ENCODE measurements at places on chromosomes 11 and 22.

- DNase-seq, result no peak
These were observed 20.2 kb upstream of the TXNRD2 start for GRCh38 chr22:19961868-19962245.

GRCh38 chr11:111585371-111585770 is 16.9 kb upstream of the SIK2 start:
- DNase-seq, result peak; percentile 27

DNA sequence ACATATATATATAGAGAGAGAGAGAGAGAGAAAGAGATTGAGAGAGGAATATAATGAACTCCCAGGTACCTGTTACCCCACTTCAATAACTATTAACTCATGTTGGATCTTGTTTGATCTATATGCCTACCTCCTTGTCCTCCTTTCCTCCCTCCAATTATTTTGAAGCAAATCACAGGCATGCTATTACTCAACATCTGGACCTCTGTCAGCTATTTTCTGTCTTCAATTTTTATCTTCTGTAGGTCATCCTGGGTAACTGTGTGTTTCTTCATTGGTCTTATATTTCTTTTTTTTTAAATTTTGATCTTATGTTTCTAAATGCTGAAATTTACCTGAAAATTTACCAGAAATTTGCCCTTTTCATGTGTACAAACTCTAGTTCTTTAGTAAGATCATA is 24.8 kb downstream of the UVRAG start:
- no peak for DNase-seq

DNA sequence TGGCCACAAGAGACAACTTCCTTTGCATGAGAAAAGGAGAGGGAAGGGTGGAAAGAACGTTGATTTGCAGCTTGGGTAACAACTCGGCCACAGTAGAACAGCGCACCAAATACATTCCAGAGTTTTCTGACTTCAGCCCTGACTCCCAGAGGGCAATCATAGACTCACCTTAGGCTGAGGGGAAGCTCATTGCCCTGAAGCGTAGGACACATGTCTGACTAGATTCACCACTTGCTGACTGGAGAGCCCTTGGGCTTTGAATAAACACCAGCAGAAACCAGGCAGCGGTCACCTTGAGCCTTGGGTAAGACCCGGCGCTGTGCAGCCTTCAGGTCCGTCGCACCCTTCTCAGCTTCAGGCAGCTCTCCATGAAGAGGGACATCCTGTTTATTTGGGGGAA is 151.8 kb upstream of the GRIA4 start:
- DNase-seq, result no peak

DNA sequence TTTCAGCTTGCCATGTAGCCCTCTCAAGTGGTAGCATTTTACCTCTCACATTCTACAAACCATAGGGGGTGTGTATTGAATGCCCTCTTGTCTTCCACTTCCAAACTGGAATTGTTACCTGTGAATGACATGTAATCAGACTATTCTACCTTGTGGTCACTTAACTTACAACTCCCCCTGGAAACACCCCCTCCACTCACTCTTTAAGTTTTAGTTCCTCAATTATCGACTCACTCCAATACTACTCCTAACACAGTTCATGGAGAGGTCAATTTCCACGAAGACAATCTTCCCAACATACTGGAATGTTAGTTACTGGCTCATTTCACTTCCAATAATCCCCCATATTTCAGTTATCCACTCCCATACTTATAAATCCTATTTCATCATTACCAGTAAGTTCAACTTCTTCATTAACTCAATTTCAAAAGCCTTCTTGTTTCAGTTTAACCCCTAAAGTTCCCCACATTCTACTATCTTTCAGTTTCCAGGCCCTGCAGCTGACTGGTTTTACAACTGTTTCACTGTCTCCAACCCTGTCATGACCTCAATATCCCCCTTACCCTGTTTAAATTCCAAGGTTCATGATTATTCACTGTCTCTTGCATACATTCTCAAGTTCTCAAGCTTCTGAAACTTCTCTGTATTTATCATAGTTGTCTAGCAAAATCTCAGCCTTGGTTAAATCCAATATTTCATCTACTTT is 92.5 kb downstream of the C11orf87 start:
- DNase-seq, result peak; percentile 44

- no peak for DNase-seq
These were observed 35.4 kb upstream of the SERPIND1 start for GRCh38 chr22:20738394-20739089.

GRCh38 chr11:34478845-34479663 is 34.5 kb downstream of the ELF5 start:
- DNase-seq, result no peak

GRCh38 chr22:48943567-48944432 is 883.9 kb downstream of the BRD1 start:
- peak; percentile 31 for DNase-seq

GRCh38 chr11:64297699-64298358 is 2.3 kb upstream of the CATSPERZ start:
- DNase-seq, result no peak

DNA sequence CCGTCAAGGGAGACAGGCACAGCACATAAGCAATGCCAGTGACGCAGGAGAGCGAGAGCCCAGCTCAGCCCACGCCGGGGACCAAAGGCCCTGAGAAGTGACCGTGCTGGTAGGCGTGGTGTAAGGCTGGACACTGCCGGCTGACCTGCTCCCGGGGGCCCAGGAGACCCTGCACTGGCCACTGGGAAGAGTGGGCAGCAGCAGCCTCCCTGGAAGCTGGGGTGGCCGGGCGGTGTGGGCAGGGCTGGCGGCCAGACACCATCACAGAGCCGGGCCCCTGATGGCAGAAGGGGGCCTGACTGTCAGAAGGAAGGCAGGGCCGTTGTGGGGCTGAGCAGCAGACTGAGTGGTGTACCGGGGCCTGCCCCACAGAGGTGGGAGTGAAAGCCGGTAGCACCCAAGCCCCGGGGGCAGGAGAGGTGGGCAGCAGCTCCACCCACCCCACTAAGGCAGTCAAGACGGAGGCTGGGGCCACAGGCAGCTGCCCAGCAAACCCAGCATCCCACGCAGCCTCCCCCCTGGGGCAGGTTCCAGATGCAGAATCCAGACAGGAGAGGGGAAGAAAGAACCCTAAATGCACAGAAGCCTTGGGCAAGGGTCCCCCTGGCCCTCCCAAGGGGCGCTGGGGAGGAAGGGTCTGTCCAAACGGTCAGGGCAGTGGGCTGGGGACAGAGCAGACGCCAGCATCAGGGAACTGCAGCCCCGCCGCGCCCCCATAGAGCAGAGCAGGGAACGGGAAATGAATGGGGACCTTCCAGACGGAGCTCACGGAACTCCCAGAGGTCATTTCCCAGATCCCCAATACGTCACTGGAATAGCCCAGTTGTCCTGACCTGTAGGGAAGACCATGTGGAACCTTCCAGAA is 205.2 kb downstream of the BRD1 start:
- no peak for DNase-seq

DNA sequence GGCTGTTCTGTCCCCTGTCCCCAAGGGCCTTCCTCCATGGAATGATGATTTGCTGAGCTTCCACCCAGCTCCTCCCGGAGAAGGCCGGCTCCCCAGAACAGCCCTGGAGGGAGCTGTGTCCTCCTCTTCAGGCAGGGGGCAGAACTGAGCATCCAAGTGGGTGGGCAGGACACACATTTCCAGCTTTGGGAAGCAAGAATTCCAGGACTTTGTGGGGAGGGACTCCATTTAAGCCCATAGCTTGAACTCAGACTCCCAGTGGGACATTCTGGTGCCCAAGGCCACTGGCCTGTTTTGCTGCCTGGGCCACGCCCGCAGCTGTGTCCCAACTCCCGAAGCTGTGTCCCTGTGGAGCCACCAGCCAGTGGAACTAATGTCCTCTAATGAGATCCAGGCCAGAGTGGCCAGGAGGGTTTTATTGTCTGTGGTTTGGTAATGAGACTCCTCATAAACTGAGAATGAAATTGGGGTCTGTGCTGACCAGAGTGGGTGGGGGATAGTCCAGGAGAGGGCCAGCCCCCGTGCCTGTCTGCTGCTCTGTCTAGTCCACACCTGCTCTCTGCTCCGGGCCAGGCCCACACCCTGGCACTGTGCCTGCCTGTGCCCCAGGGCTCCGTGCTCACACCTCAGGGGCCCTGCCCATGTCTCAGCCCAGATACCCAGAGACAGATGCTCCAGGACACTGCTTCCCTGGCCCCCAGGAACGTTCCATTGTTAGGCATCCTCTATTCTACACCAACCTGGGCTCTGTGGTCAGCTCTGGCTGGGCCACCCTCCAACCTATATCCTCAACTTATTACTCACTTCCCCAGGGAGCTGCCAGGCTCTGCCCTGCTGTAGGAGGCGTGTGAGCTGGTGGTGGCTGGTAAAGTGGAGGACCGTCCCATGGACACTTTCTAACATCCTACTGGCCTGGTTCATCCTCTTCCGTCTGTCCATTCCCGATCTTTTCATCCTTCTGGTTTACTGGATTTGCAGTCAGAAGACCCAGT is 7.6 kb downstream of the NECTIN1 start:
- DNase-seq, result no peak

DNA sequence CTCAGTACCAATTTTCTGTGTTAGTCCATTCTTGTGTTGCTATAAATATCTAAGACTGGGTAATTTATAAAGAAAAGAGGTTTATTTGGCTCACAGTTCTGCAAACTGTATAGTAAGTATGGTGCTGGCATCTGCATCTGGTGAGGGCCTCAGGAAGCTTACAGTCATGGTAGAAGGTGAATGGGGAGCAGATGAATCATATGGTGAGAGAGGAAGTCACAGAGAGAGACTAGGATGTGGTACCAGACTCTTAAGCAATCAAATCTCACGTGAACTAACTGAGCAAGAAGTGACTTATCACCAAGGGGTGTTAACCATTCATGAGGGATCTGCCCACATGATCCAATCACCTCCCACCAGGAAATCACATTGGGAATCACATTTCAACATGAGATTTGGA is 60.8 kb upstream of the ZBED5 start:
- peak; percentile 85 for DNase-seq

DNA sequence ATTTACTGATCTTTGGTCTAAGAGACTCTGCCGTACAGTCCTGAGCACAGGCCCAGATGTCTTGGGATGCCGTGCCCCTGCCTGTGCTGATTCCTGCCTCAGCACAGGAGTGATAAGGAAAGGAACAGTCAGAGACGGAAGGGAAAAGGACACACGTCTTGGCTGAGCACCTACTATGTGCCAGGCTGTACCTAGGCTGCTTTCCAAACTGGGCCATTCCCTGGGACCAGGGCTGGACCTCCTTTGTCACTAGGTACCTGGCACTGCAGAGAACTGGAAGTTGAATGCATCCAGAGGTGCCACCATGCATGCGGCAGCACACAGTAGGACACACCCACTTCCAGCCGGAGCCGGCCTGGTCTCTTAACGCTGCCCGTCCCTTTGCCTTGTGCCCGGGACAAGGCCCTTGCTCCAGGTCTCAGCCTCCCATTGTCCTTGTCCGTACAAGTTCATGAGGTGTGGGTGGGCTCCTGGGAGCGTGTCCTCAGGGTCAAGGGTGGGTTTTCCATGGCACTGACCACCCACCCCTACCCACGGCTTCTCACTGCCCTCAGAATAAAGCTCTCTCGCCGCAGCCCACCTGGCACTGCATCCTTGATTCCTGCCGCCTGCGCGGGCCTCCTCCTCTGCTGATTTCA is 1.1 kb upstream of the SSTR3 start:
- no peak for DNase-seq

DNA sequence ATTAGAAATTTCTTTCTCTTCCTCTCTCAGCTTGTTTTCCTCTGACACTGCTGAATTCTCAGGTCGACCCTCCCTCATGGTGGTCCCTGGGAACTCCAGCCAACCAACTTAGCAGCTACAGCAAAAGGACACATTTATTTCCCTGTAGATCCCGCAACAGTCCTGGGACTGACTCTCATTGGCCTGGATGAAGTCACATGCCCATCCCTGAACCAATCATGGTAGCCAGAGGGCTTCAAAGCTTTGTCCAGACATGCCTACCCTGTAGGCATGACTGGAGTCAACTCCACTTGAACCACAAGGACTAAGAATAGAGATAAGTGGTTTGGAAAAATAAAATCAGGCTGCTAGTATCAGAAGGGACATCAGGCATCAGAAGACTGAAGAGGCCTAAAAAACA is 84.6 kb upstream of the LRRC55 start:
- DNase-seq, result no peak

GRCh38 chr11:82559609-82560008 is 174.1 kb downstream of the FAM181B start:
- no peak for DNase-seq

DNA sequence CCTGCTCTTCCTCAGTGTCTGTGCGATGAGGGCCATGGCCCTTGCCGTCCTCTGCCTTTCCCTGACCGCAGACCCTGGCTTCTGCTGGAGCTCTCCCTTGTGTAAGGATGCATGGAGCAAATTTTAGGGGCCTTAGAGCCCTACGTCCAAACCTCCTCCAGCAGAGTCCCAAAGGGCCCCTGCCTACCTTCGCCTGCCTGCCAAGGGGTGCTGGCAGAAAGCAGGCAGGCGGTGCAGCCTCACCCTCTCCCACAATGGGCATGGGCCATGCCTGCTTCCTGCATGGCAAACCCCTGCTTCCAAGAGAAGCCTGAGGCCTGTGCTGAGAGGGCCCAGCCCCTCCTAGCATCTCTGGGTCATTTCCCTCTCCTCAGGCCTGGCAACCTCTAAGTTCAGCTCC is 71.3 kb upstream of the FGF3 start:
- no peak for DNase-seq

GRCh38 chr22:44020981-44021380 is 3.1 kb upstream of the PARVB start:
- no peak for DNase-seq

DNA sequence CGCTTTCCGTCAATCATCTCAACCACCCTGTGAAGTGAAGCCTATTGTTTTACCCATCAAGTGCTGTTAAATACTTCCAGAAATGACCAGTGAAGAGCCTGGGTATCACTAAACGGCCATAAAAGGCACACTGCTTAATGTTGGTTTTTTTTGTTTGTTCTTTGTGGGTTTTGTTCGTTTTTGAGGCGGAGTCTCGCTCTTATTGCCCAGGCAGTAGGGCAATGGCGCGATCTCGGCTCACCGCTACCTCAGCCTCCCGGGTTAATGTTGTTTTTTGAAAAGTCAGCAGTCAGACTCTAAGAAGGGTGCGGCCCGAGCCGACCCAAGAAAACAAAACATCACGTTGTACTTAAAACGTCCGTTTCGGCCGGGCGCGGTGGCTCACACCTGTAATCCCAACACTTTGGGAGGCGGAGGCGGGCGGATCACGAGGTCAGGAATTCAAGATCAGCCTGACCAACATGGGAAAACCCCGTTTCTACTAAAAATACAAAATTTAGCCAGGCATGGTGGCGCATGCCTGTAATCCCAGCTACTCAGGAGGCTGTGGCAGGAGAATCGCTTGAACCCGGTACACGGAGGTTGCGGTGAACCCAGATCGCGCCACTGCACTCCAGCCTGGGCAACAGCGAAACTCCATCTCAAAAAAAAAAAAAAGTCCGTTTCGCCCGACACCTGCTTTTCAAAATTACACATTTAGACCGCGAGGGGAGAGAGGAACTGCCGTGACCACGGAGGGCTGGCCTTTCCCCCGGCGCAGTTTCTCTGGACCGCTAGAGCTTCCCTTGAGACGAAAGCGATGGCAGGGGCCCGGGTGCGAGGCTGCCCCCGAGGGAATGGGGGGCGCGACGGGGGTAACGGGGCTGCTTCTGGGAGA is 714 bp downstream of the CD59 start:
- peak; percentile 75 for DNase-seq

- no peak for DNase-seq
These were observed 61.2 kb downstream of the GRAMD1B start for GRCh38 chr11:123491241-123491640.

All from OCI-M1 (cell line).